ENCODE measurements at places on chromosomes 16 and 17.

DNA sequence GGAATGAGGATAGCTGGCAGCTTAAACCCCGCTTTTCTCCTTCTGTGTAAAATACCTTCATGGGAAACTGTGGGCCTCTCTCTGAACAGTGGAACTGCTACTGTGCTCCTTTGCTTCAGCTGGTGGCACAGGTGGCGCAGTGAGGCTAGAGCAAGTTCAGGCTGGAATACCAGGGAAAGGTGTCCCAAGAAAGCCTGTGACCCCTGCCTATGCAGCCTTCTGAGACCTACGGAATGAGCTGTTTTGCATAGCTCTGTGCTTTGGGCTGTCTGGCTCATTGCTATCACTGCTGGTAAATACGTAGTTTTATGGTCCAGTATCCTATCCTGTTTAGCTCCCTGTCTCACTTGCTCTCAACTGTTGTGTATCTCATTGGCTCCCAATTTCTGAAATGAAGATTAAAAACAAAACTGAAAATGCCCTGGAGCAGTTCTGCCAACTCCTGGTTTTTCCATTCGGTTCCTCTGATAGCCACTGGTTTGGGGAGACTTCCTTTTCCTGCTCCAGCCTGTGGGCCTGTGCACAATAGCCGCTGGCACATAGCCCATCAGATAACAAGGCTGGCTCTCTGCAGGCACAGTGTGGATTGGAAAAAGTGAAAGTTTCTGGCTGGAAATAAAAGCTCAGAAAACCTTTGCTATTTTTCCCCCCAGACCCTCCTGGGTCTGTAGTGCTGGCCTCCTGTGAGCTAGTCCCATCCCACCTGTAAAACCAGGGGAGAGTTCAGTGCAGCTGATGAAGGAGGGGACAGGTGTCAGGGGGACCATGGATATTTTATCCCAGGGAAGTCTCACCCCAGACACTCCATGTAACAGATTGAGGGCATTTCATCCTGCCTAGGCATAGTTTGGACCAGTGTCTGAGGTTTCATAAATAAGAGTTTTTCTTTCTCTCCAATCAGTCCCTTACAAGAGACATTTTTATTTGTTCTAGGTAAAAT is 24.0 kb downstream of the LIMD2 start:
- no peak for DNase-seq

GRCh38 chr17:39667945-39668924 is at the start of gene PNMT:
Gene PNMT, plus strand, starts transcription at chr17:39668453. Its CDS starts 23 bp downstream, at chr17:39668476.
- peak; percentile 42 for DNase-seq

- DNase-seq: no peak
Observed at GRCh38 chr16:28181515-28181914, 30.2 kb downstream of the XPO6 start.

DNA sequence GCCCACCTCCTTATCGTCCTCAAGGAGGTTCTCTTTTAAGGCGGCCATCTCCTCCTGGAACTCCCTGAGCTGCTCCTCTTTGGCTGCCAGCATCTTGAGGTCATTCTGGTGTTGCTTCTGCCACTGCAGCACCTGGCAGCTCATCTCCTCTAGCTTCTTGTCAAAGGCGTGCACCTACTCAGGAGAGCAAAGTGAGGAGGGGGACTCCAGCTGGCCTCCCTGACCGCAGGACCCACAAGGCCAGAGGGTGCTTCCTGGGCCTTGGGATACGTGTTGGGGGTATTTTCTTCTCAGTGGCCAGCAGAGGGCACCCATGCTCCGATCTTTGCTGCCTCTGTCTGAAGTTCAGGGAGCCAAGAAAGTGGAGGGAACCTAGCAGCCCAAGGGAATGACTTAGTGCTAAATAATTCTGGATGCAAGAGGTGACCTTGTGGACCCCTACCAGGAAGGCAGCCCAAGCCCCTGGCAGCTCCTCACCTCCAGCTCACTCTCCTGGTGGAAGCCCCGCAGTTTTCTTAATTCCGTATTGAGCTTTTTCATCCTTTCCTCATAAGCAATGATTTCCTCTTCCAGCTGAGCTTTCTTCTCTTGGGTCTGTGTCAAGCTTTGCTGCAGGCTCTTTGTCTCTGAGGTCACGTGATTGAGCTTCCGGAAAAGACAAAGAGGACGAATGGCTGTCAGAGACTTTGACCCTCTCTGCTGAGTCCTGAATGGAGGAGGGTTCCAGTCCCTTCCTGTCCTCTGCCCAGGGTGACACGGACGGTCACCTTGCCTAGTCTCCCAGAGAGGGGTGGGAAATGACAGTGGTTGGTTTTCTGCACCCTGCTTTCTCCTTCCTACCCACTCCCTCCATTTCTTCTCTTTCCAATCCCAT is 31.4 kb downstream of the DHX38 start:
- peak; percentile 60 for DNase-seq

- peak; percentile 72 for DNase-seq
Observed at GRCh38 chr17:79797492-79798298, 818 bp upstream of the CBX8 start.

- DNase-seq: no peak
Observed at GRCh38 chr16:8818504-8819270, 21.0 kb downstream of the PMM2 start.

GRCh38 chr17:61009663-61010062 is 332.0 kb downstream of the BCAS3 start:
- DNase-seq: no peak

- no peak for DNase-seq
Observed at GRCh38 chr16:65919145-65919985, 447.1 kb upstream of the CDH5 start.

DNA sequence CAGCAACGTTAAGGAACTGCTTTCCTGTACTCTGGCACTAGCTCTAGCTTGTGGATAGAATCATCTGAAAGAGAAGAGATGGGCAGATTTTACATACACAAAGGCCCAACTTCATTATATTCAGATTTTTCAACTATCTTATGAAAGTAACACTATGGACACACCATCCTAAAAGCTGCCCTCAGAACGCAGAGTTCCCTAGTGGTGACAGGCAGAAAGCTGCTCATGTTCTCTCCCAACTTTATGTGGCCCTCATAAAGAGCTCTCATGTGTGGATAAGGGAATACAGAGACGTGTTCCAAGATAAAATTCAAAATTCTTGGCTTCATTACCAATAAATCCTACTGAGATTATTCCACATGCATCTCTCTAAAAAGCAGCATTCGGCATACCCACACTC is 1.5 kb downstream of the CFAP20 start:
- DNase-seq: peak; percentile 0

DNA sequence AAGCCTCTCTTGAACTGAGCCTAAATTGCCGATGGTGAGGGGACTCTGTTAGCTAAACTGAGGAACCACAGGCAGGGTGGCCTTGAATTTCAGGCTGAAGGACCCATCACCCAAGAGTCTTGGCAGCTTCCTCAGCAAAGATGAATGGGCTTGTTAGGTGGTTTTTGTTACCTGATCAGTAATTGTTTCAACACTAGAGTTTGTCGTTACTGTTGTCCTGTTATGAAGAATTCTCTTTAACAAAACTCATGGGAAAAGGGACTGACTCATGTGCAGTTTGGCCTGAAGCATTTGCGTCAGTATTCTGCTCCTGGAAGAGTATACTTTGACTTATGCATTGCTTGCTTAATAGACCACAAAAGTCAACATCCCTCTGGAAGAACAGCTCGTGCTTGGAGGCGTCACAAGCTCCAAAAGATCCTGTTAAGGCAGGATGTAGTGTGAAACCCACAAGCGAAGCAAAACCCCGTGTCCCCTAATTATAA is 206.0 kb downstream of the IRX3 start:
- DNase-seq: no peak

DNA sequence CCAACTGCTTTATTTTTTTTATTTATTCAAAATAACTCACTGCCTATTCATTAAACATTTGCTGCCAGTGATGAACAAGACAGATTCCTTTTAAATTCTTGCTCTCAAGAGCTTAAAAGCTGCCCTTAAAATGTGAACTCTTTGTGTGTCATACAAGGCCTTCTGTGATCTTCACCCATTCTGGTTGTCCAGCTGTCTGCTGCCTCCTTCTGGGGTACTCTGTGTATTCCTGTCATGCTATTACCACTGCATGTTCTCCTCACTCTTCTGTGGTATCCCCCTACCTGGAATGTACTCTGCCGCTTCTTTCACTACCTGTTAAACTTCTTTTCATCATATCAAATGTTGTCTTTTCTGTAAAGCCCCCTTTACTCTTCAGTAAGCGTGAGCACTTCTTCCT is 165.8 kb downstream of the CHD9 start:
- no peak for DNase-seq

DNA sequence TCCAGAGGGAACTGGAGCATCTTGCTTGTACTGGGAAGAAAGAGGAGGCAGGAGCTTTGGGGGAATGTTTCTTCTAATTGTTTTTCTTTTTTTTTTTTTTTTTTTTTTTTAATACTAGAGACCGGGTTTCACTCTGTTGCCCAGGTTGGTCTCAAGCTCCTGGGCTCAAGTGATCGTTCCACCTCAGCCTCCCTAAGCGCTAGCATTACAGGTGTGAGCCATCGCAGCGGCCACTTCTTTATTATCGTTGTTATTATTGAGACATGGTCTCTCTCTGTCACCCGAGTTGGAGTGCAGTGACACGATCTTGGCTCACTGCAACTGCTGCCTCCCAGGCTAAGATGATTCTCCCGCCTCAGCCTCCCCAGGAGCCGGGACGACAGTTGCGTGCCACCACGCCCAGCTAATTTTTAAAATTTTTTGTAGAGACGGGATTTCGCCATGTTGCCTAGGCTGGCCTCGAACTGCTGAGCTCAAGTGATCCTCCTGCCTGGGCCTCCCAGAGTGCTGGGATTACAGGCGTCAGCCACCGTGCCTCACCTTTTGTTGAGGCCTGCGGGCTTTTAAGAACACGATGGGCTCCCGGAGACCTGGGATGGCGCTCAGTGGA is 137.3 kb upstream of the GSE1 start:
- DNase-seq: no peak

DNA sequence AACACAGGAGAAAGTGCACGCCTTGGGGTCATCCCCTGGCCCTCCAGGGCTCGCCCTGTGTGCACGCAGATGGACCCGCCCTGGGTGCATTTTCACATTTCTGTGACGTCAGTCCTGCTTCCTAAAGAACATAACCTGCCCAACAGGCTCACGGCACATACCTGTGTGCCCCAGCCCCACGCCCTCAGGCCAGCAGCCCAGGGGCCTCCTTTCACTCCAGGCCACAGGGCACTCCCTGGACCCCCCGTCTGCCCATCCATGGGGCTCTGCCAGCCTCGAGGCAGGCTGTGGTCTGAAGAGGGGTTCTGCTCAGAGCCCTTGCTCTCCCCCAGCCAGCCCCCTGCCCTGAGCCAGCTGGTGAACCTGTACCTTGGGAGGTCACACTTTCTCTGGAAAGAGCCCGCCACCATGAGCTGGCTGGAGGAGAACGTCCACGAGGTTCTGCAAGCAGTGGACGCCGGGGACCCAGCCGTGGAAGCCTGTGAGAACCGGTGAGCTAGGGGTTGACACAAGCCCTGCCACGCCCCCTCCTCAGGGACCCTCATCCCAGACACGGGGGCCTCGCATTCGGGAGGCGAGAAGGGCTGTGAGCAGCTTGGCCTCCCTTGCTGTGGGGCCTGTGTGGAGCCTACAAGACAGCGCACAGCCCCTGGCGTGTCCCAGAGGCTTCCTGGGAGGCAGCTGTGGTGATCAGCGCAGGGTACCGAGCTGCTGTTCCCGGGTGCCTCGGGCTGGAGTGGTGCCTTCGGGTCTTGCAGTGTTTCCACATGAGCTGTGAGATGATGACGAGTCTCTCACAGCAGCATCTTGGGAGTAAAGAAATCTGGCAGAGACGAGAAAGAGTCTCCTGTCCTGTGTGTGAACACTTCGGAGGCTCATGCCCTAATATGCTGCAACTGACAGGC is 13.8 kb upstream of the MC1R start:
- no peak for DNase-seq

- DNase-seq: no peak
Observed at GRCh38 chr16:17333229-17333628, 137.5 kb downstream of the XYLT1 start.

DNA sequence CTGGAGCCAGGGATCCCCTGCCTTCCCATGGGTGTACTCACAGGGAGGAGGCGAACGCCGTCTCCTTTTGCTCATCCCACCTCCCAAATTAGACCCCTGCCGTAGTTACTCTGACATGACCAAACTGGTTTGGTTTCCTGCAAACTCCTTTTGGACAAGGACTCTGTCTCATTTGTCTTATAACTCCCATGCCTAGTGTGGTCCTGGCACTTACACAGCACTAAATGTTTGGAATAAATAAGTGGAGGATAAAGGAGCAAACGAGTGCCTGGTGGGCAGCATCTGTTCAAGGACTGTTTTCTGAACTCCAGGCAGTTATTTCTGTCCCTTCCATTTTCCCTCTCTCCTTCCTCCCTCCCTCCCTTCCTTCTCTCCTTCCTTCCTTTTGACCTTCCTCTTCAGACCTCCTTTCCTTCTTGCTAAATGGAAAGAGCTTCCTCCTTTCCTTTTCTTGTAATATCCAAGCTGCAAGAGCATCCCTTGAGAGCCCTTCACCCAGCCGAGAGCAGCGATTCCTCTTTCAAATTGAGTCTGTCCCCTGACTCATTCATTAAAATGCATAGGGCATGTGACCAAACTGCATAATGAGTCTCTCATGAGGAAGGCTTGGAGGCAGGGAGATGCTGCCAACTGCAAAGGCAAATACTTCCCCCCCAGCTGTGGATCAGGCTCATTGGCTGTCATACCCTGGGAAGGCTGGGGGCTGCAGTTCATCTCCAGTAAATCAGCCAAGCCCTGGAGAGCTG is 36.8 kb downstream of the CHD9 start:
- peak; percentile 39 for DNase-seq

DNA sequence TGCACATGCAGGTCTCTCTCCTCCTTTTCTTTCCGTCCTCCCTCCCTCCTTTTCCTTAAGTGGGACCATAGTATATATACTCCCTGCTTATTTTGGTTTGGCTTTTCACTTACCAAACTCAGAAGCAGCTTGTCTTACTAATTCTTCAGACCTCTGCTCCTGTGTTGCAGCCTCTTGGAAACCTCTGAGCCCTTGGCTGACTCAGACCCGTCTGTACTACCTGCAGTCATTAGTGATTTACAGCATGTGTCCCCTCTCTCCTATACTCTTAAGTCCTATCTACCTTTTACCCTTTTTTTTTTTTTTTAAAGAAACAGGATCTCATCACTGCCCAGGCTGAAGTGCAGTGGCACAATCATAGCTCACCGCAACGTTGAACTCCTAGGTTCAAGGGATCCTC is 207.0 kb downstream of the STX8 start:
- no peak for DNase-seq

- no peak for DNase-seq
Observed at GRCh38 chr17:71201639-71202038, 919.2 kb upstream of the SOX9 start.

- no peak for DNase-seq
Observed at GRCh38 chr17:76538281-76538931, 897 bp upstream of the CYGB start.

GRCh38 chr16:64225036-64225435 is 896.8 kb downstream of the CDH11 start:
- DNase-seq: no peak

GRCh38 chr16:2149630-2150417 is 1.4 kb downstream of the RAB26 start:
- DNase-seq: no peak
